ENCODE measurements at places on chromosomes 6 and 20.

GRCh38 chr6:163402616-163403015, 11.9 kb upstream of the QKI start:
- DNase-seq: no peak

- DNase-seq: no peak
These were observed 6.5 kb upstream of the RREB1 start for GRCh38 chr6:7101290-7101689.

DNA sequence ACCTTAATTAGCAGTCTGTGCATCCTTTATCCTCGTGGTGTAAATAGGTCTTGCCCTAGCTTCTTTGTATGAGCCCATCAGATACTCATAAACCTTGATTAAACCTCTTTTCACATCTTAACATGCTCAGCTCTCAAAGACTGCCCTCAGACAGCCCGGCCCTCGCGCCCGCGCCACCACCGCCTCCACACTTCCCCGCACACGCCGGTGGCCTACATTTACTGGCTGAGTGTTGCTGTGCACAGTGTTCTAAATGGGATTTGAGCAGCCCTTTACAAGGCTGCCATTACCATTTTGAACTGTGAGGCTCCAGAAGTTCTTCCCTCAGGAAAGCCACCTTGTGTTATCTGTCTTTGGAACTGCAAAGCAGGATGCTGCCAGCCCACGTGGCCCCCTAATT, 63.0 kb upstream of the INSM1 start:
- no peak for DNase-seq

DNA sequence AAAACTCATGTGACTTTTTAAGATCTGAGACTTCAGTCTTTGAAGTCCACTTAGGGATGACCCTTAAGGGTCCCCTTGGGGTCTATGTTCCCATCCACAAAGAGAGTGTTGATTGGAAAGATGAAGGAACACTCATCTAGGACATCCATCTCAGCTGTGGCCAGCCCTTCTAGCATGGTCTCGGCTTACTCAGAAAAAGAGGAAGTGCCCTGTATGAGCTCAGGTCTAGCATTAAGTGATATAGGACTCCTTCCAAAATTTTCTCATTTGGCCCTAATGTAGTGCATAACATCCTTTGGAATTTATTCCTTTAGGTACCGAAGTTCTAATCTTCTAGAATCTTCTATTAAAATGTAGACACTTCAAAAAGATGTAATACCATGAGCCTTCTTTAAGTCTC, 77.4 kb downstream of the NDUFAF5 start:
- DNase-seq: no peak

- no peak for DNase-seq
These were observed 481.6 kb downstream of the PRKN start for GRCh38 chr6:162245830-162246420.

GRCh38 chr6:28395918-28396317, 3.6 kb downstream of the ZSCAN12 start:
- no peak for DNase-seq

- no peak for DNase-seq
These were observed 33.7 kb downstream of the RPF2 start for GRCh38 chr6:111015389-111016124.

- no peak for DNase-seq
These were observed 33.8 kb downstream of the TNFAIP3 start for GRCh38 chr6:137900815-137901214.

- no peak for DNase-seq
These were observed 96.2 kb upstream of the HMGN3 start for GRCh38 chr6:79330704-79331103.

DNA sequence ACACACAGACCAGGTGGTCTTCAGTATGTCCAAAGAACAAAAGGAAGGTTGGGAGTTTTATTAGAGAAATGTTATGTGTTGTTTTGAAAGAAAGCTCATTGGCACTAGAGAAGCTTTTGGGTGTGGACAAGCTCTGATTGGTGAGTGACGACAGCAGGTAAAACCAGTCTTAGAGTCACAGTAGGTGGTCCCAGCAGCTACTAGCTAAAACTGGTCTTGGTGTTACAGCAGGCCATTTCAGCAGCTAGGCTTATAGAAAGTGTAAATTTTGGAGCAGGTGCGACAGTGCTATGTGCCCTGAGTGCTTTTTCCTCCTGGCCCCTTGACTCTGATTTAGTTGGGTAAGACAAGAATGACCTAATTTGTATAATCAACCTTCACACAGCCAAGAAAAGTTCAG, 3.6 kb downstream of the CLDN20 start:
- no peak for DNase-seq

DNA sequence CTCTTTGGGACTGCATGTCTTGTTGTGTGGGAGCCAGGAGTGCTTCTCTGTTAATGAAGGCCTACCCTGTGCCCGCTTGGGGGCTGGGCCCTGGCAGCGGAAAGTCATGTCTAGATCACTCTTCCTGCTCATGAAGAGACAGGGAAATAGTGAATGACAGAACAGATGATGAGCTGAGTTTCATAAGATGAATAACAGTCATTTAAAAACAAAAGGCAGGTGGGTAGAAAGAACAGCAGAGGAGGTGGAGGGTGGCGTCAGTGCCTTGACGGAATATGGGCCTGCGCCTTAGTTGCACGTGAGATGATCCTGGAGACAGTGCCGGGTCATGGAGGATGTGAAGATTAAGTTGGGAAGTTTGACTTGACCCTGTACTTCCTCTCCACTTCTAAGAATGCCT, 85.5 kb downstream of the ARID1B start:
- no peak for DNase-seq

DNA sequence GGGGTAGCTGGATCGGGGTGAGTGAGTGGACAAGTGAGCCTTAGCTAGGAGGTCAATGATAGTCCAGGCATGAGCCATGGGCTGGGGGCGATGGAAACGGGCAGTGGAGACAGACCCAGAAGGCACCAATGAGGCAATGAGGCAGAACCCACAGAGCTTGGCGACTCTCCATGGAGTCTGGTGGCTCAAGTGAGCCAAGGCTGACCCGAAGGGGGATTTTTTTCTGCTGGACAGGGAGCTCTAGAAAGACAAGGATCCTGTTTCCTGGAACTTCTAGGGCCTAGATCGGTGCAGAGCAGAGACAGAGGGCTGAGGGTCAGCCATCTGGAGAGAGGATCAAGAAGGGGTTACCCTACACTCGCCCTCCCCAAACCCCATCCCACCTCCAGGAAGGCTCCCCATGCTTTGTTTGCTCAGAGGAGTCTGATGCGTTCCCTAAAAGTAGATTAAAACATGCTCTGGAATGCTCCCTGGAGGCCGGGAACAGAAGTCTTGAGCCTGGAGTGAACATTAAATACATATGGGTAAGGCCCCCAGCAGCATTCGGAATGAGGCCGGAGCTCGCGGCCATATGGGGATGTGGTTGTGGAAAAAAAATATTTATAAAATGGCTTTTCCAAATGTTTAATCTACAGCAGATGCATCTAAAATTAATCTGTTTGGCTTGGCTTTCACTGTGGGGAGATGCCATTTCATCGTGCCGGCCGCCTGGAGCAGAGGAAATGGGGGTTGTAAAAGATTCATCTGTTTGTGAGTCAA, 237.8 kb upstream of the PMEPA1 start:
- no peak for DNase-seq

GRCh38 chr6:135146162-135146934, 34.8 kb upstream of the MYB start:
- DNase-seq: no peak

DNA sequence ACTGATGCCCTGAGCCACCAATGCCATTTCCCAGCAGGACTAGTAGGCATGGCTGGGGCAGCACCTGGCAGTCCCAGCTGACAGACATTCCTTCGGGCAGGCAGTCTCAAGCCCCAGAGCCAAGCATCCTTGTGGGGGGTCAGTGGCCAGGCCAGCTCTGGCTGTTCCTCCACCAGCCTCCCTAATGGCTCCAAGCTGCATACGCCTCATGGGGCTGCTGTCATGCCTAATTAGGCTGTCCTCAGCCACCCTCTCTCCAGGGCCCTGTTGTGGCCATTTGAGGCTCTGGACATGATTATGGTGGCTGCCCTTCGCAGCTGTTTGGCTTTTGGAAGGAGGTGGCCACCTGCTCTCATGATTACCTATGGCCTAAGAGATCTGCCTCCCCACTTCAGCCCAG, 79.4 kb downstream of the DLGAP4 start:
- DNase-seq: no peak
